ENCODE measurements at places on chromosomes 6 and 20.

GRCh38 chr6:125094563-125094962 is 59.0 kb upstream of the TPD52L1 start:
- DNase-seq: no peak

- peak; percentile 13 for DNase-seq
Observed at GRCh38 chr6:55953335-55953734, 77.9 kb upstream of the BMP5 start.

GRCh38 chr6:138405816-138406413 is 1.9 kb downstream of the HEBP2 start:
- DNase-seq: no peak

- no peak for DNase-seq
Observed at GRCh38 chr20:37816726-37817125, 86.2 kb upstream of the VSTM2L start.
